ENCODE measurements at places on chromosomes 6 and 20. TPM values are rescaled to one million over a fixed set of nuclear protein-coding genes. Genes with fewer than 3 reads are reported as not detected.

DEF6 gene
- 2.5 TPM for total RNA-seq

RALY gene
- total RNA-seq = 46.2 TPM

CTAGE9 gene
- not detected for total RNA-seq

LHFPL5 gene
- not detected for total RNA-seq

DNAH8 gene
- total RNA-seq = under 0.01 TPM

BNIP5 gene
- not detected for total RNA-seq

FOXC1 gene
- 1.3 TPM for total RNA-seq

TTPAL gene
- total RNA-seq = 8.2 TPM

HDAC2 gene
- total RNA-seq = 116 TPM

EYS gene
- under 0.01 TPM for total RNA-seq

SLC24A3 gene
- not detected for total RNA-seq

TNF gene
- not detected for total RNA-seq

SLC26A8 gene
- total RNA-seq = not detected

TBC1D20 gene
- 42.8 TPM for total RNA-seq

RAET1E gene
- not detected for total RNA-seq

DNA sequence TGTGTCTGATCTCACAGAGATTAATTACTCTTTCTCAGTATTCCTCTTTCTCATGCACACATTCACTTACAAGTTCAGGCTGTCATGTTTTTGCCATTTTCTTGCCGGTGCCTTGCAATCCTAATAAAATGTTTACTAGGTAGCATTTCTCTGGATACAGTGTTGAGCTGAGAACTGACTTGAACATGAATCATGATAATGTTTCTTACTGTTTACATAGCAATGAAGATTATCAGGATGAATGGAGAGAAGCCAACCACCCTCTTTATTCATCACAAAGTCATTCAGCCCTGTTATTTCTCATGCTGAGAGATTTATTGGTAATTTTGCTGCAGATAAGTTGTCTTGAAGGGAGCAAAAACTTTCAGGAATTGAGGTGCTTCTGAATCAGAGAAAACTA is 185.5 kb upstream of the ECI2 start:
- DNase-seq = peak; percentile 95

GRCh38 chr6:40956936-40957335 is 82.1 kb downstream of the UNC5CL start:
- DNase-seq = peak; percentile 44

GRCh38 chr6:514396-514978 is 122.9 kb downstream of the IRF4 start:
- DNase-seq = no peak

DNA sequence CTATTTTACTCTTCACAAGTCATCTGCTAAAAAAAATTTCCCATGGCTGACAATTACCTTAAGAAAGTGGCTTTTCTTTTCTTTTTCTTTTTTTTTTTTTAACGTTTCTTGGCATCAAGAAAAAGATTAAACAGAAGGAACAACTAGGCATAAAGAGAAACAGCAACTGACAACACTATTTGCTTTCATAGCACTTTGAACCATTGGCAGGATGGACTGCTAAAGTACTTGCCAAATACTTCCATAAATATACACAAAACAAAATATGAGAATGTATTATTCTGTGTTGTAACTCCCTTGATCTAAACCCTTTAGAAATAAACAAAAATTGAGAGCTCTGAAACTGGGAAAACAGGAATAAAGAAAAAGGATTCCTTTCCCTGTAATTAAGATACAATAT is 20.0 kb upstream of the PLN start:
- no peak for DNase-seq

- no peak for DNase-seq
Observed at GRCh38 chr6:43478008-43478372, 620 bp downstream of the TJAP1 start.

DNA sequence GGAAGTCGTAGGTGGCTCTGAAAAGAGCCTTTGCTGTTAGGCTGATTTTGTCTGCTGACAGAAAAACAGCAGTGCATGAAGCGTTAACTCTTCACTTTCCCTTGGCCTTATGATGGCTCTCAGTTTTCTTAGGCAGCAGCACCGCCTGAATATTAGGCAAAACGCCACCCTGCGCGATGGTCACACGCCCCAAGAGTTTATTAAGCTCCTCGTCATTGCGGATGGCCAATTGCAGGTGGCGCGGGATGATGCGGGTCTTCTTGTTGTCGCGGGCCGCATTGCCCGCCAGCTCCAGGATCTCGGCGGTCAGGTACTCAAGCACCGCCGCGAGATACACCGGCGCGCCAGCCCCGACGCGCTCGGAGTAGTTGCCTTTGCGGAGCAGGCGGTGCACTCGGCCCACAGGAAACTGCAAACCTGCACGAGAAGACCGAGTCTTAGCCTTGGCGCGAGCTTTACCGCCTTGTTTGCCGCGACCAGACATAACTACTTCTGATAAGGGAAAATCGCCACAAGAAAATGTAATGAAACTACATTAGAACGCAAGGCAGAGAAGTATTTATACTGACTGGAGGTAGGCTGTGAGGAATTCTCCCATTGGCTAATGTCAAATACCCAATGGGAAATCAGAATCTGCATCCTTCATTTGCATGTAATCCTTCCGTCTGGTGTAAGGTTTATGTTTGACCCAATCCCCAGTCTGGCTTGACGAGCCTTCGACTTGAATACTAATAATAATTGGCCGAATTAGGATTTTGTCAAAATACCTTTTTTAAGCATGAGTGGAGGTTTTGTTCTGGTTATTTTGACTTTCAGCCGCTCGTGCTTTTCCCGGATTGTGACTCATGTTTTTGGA is 53.9 kb upstream of the HFE start:
- DNase-seq = peak; percentile 99

DNA sequence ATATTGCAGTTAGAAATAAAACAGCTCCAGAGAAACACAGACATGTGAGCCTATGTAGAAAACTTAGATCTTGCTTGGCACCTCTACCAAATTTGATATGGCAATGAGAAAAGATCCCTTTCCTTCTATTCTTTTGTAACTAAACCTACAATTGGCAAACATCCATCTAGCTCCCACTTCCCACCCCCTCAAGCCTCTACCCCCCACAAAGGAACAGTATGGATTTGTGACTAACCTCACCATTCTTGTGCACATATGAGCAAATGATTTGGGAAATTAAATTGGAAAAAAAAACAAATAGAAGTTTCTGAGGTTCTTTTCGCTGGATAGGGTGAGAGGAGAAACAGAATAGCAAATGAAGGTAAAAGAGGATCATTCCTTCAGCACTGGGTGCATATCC is 85.8 kb upstream of the TIAM2 start:
- DNase-seq = no peak

DNA sequence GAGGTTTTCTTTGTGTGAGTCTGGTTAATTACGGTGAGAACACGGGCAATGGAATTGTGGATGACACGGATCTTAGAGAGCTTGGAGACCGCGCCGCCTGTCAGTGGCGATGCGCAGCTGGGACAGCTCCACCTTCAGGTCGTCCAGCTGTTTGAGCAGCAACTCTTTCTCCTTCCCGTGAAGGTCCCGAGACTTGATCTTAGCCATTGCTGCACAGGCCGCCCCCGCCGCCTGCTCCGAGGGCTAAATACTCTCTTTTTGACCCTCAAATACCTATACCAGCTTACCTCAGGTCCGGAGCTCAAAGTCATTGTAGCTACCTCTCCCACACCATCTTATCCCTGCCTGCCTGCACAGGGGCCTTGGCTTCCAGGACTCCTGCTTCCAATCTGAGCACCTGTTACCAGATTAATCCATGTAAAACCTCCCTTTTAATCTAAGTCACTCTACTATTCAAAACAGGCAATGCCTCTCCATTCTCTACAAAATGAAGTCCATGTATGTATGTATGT is 100.2 kb downstream of the PREP start:
- DNase-seq = no peak

DNA sequence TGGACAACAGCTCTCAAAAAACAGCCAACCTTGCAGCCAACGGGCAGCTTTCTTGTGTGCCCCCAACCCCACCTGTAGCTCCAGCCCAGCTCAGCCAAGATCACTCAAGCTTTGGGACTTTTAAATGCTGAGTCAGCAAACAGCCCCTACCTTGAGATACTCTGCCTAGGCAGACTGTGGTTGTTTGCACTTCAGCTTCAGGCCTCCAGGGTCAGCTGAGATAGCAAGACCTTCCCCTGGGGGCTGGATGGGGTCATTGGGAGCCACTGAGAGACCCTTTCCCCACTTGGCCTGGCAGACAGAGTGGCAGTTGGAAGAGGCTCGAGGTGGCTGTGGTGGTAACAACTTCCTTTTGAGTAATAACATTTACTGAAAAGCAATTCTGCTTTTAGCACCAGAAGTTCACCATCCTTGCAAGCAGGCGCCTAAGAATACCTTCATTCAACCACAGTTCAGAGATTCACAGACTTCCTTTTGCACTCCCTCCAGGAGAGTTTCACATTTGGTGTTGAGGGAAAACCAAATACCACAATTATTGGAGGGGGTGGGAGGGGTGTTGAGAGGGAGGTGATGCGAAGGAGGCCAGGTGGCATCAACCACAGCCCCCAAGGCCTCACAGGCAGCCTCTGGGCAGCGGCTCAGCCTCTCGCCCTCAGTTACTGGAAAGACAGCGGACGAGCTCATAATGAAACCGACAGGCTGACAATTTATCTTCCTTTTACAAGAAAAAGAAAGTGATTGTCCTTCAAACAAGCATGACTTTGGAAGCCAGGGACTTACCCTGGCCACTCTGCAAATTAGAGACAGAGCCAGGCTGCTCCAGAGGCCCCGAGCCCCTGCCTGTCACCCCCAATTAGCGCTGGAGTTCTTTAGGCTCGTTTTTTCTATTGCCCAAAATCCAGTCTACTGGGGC is 148.1 kb downstream of the CEBPB start:
- DNase-seq = peak; percentile 23

- peak; percentile 61 for DNase-seq
Observed at GRCh38 chr6:128158496-128158895, 257.6 kb upstream of the THEMIS start.

DNA sequence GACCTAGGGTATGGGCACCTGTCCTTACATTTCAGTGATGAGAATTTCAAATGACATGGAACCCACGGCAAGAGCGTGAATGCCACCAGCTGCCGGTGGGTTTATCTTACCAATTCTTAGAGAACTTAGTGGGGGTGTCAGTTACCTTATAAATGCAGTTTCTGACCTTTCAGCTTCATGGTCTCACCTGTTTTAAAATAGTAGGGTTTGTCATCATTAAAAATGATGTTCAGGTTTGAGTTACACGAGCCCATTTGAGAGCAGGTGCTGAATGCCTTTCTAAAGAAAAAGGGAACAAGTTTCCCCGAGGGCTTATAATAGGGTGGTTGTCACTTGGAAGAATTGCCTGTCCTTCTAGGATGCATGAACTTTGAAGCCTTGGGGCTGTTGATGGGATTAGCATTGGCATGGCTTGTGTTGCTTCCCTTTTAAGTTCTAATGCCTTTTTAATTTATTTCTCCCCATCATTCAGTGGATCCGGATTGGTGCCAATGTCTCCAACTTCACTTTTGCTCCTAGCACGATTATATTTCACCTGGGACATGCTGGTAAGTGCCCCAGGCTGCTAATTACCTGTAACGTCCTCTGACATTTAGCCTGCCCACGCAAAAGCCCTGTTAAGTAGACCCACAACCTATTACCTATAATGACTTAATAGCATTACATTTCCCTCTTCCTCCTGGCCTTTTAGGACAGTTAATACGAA is 27.9 kb downstream of the GHRH start:
- DNase-seq = no peak

GRCh38 chr6:170084166-170084730 is 206.6 kb downstream of the DLL1 start:
- no peak for DNase-seq

DNA sequence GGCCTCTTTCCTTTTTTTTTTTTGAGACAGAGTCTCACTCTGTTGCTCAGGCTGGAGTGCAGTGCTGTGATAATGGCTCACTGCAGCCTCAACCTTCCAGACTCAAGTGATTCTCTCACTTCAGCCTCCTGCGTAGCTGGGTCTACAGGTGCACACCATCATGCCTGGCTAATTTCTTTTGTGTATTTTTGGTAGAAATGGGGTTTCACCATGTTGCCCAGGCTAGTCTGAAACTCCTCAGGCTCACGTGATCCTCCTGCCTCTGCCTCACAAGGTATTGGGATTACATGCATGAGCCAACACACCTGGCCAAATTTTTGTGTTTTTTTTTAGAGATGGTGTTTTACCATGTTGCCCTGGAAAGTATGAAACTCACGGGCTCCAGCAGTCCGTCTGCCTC is 29.3 kb downstream of the SRC start:
- DNase-seq = no peak

GRCh38 chr6:4661391-4661790 is 114.8 kb upstream of the CDYL start:
- no peak for DNase-seq

- no peak for DNase-seq
Observed at GRCh38 chr6:20991910-20992309, 457.7 kb downstream of the CDKAL1 start.

DNA sequence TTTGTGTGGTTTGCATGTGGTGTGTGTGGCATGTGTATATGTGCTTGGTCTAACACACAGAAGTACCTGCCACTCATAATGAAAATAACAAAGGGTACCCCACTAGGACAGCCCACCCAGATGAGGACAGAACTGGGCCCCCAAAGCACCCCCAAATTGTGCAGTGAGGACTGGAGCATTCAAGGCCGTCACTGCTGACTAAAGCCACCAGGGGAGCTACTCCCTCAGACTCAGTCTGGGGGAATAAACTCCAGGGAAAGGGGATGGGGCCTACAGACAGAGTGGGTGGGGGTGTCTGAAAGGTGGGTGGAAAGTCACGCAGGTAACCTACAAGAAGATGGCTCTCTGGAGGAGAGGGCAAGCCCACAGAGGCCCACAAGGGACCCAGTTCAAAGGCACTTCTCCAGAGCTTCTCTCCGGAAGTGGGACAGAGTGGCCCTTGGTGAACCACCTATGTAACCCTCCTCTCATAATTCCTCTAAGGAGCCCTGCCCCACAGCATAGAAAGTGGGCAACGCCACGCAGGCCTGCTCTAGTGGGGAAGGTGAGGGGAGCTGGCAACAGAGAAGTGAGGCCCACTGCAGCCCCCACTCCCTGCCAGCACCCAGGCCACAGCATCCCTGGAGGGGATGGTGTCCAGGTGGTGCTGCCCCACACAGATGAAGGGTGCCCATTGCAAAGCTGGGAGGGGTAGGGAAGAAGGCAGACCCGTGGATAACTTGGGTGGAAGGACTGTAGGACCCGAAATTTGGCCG is 122.8 kb upstream of the MAFB start:
- DNase-seq = no peak

DNA sequence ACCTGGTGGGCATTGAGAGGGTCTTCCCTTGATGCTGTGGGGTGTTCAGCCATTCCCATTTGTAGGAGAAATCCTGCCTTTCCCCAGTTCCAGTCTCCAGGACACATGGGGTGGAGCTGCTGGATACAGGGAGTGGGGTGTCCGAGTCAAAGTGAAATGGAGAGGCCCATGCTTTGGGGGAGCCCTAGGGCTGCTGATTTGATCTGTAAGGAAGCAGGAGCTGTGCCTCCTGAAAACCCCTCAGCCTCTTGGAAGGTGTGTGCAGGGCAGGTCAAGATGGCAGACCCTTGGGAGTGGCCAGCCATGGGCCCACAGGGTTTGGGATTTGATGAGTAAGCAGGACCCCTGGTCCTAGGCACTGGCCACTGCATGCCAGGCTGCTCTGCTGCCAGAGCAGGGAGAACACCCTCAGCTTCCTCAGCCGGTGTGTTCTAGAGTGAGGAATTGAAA is 82.0 kb downstream of the SERAC1 start:
- no peak for DNase-seq

- no peak for DNase-seq
Observed at GRCh38 chr20:22425344-22426295, 158.8 kb downstream of the FOXA2 start.

- DNase-seq = no peak
Observed at GRCh38 chr20:52984451-52984810, 12.3 kb downstream of the TSHZ2 start.

- DNase-seq = peak; percentile 74
Observed at GRCh38 chr20:44736170-44737021, 9.3 kb upstream of the KCNK15 start.

- peak; percentile 17 for DNase-seq
Observed at GRCh38 chr6:165834613-165835259, 171.7 kb upstream of the PDE10A start.
